ENCODE measurements at places on chromosomes 11 and 22.
A peak's percentile ranks its signal among the peaks of the same experiment; 100 is the strongest.

DNA sequence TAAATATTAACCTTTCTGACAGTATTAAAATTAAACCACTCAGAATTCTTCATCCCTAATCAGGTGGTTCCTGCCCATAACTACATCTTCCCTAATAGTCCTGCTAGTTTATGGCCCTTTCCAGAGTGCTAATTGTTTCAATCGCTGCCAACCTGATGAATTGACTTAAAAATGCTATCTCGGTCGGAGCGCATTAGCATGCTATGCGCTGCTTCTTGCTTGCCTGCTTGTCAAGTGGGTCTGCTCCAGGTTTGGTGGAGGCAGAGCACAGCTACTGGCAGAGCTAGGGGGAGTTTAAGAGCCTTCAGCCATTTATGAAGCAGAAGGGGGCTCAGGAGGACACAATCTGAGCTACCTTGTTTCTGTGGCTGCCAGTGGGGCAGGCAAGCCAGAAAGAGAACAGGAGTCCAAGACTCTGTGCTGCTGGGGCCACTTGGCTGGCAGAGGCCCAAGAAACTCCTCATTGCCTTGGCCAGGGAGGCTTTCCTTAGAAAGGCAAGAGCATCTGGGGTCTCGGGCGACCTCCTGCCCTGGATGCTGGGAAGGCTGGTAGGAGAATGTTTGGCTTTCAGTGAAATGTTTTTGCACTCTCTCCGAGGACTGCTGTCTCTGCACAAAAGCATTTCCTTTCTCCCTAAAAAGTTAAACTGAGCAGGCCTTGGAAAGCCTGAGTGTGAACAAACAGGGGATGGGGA, 62.1 kb upstream of the PHOX2A start:
- DNase-seq, result no peak
- no peaks in the 10 kb centered on the region for H3K27me3 ChIP-seq
- no peaks in the 10 kb centered on the region for H3K4me1 ChIP-seq
- no peaks in the 10 kb centered on the region for H3K36me3 ChIP-seq

- H3K4me1 ChIP-seq, result no peaks in the 10 kb centered on the region
- DNase-seq, result peak; percentile 11
- no peak overlapping the region for H3K4me3 ChIP-seq
- H3K27me3 ChIP-seq, result no peaks in the 10 kb centered on the region
- no peak overlapping the region for H3K27ac ChIP-seq
Measured at GRCh38 chr11:125083312-125084056, 20.4 kb downstream of the SLC37A2 start.

GRCh38 chr22:19070397-19071169, 51.6 kb downstream of the DGCR2 start:
- H3K36me3 ChIP-seq, result peaks cover 13% of the 10 kb centered on the region
- no peaks in the 10 kb centered on the region for H3K27me3 ChIP-seq

DNA sequence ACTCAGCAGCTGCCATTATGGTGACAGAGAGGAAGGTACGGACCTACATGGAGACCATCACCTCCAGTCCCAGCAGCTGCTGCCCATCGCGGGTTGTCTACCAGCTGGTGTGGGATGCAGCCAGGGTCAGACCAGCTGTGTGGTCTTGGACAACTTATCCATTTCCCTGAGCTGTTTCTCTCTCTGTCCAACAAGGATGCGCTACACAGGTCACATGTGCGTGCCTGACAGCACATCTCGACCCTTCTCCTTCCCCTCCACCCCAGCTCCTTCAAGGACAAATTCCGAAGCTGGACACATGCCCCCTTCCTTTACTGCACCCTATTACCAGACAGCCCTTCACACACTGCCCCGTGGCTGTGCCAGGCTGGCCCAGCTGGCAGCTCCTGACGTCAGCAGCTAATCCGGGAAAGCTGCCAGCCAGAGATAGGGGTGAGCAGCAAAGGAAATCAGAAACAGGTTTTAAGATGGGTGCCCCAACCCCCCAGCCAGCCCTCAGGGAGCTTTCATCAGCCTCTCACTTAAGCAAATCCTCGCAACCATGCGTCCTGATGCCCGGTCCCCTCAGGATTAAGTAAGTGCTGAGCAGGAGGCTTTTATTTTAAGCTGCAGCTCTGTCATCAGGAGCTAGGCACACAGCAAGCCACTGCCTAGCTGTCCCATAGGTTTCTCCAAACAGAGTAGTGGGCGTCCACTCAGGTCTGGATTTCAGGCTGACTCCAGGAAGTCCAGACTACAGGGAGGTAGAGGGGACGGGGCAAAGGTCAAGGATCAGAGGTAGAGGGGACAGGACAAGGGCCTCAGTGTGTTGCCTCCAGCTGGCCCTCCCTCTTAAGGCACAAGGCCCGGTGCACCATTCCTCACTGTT, 20.3 kb downstream of the TEF start:
- no peak overlapping the region for H3K4me3 ChIP-seq
- no peaks in the 10 kb centered on the region for H3K36me3 ChIP-seq
- no peak for DNase-seq
- H3K27me3 ChIP-seq, result no peaks in the 10 kb centered on the region

GRCh38 chr22:22745225-22746060, 101.0 kb downstream of the GGTLC2 start:
- peaks cover 33% of the 10 kb centered on the region for H3K27me3 ChIP-seq
- DNase-seq, result peak; percentile 61
- no peaks in the 10 kb centered on the region for H3K36me3 ChIP-seq

DNA sequence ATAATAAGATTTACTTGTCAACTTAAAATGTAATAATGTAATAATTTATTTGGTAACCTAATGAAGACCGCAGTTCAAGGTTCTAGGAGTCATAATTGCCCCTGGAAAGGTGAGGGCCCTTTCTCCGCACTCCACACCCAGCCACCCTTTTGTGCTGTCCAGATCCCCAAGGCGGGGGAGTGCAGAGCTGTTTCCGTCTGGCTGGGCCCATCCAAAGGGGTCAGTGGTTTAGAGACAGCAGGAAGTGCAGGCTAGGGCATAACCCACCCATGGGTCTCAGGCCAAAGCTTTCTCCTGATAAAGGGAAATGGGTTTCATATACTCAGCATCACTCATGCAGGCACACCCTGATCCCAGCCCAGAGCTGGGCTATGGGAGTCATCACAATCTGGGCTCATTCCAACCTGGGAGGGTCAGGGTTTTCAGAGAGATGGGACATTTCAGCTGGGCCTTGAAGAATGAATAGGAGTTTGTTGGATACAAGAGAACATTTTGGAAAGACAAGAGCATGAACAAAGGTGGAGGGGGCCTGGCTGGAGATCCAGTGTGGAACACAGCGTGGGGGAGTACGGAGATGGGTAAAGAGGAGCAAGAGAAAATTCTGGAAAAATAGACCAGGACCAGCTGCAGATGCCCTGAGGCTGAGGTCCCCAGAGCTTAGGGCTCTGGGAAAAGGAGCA, 432.2 kb downstream of the TBC1D22A start:
- DNase-seq, result no peak
- H3K36me3 ChIP-seq, result no peaks in the 10 kb centered on the region
- no peaks in the 10 kb centered on the region for H3K27me3 ChIP-seq
- no peaks in the 10 kb centered on the region for H3K4me1 ChIP-seq

DNA sequence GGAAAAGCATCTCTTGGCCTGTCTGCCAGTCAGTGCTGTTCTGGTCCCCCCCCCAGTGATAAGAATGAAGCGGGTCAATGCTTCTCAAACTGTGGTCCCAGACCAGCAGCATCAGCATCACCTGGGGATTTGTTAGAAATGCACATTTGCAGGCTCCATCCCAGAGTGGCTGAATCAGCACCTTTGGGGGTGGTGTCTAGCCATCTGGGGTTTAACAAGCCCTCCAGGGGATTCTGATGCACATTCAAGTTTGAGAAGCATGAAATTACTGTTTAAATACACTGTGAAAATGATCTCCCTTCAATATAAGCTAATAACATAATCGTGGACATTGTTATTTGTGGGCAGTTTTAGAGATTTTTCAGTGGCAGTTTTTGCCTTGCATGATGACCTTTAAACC, 133.5 kb downstream of the MYO18B start:
- H3K4me1 ChIP-seq, result no peaks in the 10 kb centered on the region
- DNase-seq, result no peak
- no peak overlapping the region for H3K27ac ChIP-seq
- no peak overlapping the region for H3K4me3 ChIP-seq
- peaks cover 4% of the 10 kb centered on the region for H3K27me3 ChIP-seq

- no peak overlapping the region for H3K27ac ChIP-seq
- H3K4me3 ChIP-seq, result no peak overlapping the region
Measured at GRCh38 chr11:44275961-44276550, 33.9 kb downstream of the ALX4 start.

DNA sequence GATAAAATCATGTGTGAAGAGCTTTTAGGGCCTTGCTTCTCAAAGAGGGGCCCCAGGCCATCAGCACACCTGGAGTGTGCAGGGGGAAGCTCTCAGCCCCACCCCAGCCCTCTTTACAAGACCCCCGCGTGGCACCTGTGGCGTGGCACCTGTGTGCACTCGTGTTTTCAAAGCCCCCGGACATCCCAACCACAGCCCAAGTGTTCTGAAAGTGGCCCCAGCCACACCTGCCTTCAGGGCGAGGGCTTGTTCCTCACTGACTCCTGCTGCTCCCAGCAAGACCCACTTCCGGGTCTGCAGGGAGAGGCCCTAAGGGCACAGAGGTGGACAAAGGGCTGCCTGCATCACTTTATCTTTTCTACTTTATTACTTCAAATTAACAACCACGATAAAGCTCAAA, 17.5 kb upstream of the TMEM184B start:
- H3K27ac ChIP-seq, result no peak overlapping the region
- H3K36me3 ChIP-seq, result peaks cover 3% of the 10 kb centered on the region
- no peaks in the 10 kb centered on the region for H3K27me3 ChIP-seq
- DNase-seq, result no peak

GRCh38 chr11:45880772-45881570, 4.5 kb upstream of the MAPK8IP1 start:
- H3K27me3 ChIP-seq, result no peaks in the 10 kb centered on the region
- H3K27ac ChIP-seq, result no peak overlapping the region
- H3K36me3 ChIP-seq, result no peaks in the 10 kb centered on the region
- DNase-seq, result no peak

DNA sequence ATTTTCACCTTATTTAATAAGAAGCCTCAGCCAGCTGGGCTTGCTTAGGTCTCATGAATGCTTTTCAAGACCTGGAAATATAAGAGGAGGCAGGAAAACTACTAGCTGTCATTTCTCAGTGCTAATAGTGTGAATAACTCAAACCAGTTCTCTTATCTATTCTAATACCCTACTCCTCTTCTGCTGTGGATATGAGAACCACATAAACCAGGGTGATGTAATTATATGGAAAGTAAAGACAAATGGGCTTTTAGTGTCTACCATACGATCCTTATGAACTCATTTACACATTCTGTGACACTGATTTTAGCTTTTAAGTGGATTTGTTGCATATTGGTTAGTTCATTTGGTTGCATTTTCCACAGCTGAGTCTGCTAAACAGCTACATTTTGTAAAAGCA, 8.6 kb downstream of the PDGFD start:
- H3K4me3 ChIP-seq, result no peak overlapping the region
- no peaks in the 10 kb centered on the region for H3K36me3 ChIP-seq
- H3K4me1 ChIP-seq, result no peaks in the 10 kb centered on the region
- H3K27ac ChIP-seq, result no peak overlapping the region
- no peak for DNase-seq
- no peaks in the 10 kb centered on the region for H3K27me3 ChIP-seq

DNA sequence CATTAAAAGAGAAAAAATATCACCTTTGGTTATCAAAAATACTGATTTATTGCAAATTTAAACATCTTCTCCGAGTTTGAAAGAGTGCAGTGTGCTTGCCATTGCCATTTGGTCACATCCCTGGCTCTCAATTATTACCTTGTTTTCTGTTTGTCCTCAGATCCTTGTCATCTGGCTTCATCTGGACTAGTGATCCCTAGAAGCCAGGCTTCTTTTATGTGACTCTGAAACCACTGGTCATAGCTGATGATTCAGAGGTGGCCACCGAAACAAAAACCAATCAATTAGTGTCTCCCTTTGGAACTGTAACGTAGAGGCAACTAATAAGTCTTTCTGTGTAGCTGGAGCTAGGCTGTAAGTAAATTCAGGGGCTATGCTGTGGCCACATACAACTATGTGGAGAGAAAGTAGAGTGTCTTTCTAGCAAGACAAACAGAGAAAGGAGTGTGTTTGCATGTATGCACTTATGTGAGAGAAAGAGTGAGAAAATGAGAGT, 237.9 kb downstream of the LUZP2 start:
- H3K36me3 ChIP-seq, result no peaks in the 10 kb centered on the region
- no peaks in the 10 kb centered on the region for H3K27me3 ChIP-seq
- H3K27ac ChIP-seq, result no peak overlapping the region
- no peak overlapping the region for H3K4me3 ChIP-seq

DNA sequence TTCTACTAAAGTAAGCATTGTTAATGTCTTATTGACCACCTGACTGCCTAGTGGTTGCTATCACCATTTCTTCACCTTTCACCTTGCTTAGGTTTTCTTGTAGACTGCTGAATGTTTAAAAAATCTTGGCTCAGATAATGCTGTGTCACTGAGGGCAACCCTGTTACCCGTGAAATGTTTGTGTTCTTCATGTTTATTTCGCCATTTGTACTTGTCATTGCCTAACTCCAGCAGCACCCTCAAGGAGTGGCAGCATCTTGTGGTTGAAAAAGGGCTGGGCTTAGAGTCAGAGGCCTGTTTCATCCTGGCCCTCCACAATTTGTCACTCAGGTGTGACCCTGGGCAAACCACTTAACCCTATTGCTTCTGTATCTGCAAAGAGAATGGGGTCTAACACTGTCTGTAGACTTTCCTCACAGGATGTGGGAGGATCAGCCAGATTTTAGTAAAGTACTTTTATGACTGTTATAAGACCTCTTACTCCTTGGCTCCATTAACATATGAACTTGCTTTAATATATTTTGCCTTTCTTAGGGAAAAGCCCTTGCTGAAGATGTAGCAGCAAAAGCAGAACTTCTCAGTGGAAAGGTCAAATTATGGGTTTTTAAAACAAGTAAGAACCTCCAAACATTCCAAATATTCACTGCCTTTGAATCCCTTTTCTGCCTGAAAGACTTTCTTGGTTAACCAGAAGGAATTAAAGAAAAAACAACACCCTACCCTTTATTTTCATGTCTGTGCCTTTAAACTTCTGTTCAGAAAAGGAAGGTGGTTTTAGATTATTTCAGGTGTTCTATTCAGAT, 154.5 kb upstream of the C11orf87 start:
- H3K4me1 ChIP-seq, result no peaks in the 10 kb centered on the region
- H3K27me3 ChIP-seq, result no peaks in the 10 kb centered on the region
- H3K27ac ChIP-seq, result no peak overlapping the region
- H3K4me3 ChIP-seq, result no peak overlapping the region
- DNase-seq, result no peak

GRCh38 chr11:70519117-70519516, 120.8 kb downstream of the CTTN start:
- peaks cover 30% of the 10 kb centered on the region for H3K27me3 ChIP-seq
- no peak overlapping the region for H3K27ac ChIP-seq
- H3K4me1 ChIP-seq, result no peaks in the 10 kb centered on the region
- H3K4me3 ChIP-seq, result no peak overlapping the region

- no peak overlapping the region for H3K27ac ChIP-seq
- H3K4me3 ChIP-seq, result no peak overlapping the region
- no peaks in the 10 kb centered on the region for H3K36me3 ChIP-seq
- DNase-seq, result no peak
- H3K4me1 ChIP-seq, result no peaks in the 10 kb centered on the region
Measured at GRCh38 chr11:59875856-59876519, 2.6 kb upstream of the OOSP3 start.

Measured in activated CD8-positive, alpha-beta memory T cell treated with anti-CD3 and anti-CD28 coated beads, Interleukin-2, amount 10 ng/mL, durations not matched to agents 7 days and 5 days (primary cell).